ENCODE measurements at places on chromosomes 4 and X.

GRCh38 chr4:184498598-184498997 lies 24.2 kb upstream of the IRF2 start:
- DNase-seq: no peak

DNA sequence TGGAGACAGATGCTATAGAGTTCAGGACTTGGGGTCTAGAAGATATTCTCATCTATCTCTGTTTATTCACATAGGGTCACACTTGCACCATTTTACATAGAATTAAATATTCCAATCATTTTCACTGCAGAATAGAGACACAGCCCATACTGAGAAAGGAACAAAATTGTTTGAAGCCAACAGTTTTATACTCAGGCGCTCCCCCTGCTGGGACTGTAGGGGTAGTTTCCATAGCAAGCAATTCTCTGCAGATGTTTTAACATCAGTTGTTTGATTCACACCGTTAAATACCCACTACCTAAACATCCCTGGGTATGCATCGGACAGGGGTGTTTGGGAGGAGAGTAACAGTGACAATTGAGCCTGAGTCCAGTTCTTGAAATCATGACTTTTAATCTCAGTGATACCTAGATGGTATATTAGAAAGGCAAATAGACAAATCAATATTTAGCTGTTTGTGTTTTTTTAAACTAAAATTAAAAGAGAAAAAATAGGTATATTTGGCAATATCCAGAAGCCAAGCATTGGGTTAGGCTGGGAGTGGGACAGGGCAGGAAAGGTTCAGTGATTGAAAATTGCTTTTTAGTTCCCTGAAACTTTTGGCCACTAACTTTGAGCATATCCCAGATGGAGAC lies 33.8 kb downstream of the LONRF3 start:
- DNase-seq: no peak

DNA sequence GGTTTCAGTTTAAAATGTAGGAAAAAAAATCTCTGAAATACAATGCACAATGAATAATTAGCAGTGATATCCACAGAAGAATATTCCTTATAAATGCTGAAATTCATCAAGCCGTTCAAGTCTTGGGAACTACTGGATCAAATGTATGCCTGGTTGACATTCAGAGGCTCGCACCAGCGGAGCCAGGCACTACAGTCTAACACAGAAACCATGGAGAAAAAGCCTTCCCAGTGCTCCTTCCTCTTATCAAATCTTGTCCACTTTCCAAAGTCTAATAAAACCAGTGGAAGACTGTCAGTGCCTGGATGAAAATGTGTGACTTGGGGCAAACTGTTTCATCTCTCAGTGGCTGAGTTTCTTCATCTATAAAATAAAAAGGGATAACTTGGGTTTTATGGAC lies 35.9 kb downstream of the CENPU start:
- no peak for DNase-seq

GRCh38 chr4:19636451-19636850 lies 615.3 kb upstream of the SLIT2 start:
- no peak for DNase-seq

- DNase-seq: no peak
These were observed 122.2 kb downstream of the CAMK2D start for GRCh38 chr4:113639326-113639725.
